Stimulated activated CD8-positive, alpha-beta memory T cell treated with anti-CD3 and anti-CD28 coated beads, Interleukin-7, amount 100 ng/mL, for 24 hours (primary cell): ENCODE measurements at places on chromosomes 6 and 20.

DNA sequence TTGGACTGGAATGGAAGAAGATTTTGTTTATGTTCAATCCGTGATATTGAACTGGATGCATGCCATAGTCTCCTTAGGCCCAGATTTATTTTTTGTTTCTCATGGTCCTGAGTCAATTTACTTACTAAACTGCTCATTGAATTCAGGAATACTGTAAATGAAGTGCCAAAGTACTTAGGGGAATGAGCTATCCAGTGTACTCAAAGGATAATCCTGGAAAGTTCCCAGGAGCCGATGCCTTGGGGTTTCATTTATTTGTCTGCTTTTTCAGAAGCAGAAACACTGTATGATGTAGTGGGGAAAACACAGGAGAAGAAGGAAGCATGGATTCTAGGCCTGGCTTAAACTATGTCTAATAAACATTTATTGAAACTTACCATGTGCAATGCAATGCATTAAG lies 56.1 kb upstream of the THEMIS start:
- DNase-seq: no peak

GRCh38 chr20:34129518-34130162 lies 17.6 kb upstream of the EIF2S2 start:
- no peak for DNase-seq

- DNase-seq: no peak
Observed at GRCh38 chr20:6053064-6053775, 640 bp downstream of the LRRN4 start.

DNA sequence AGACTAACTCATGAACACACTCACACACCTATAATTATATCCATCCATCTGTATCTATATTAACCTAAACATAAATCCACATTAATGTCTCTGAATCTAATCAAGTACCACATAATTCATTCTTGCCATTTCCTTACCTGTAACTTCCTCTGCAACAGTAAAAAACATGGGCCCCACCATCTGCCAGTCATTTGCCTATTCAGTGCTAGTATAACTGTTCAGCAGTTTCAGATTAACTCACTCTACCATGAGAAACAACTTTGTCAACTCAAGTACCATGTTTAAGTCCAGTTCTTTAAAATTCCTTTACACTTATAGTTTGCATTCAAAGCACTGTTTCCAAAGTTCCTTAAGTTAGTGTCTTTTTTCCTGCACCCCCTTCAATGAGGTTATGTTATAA lies 68.8 kb downstream of the LAMP5 start:
- DNase-seq: no peak

DNA sequence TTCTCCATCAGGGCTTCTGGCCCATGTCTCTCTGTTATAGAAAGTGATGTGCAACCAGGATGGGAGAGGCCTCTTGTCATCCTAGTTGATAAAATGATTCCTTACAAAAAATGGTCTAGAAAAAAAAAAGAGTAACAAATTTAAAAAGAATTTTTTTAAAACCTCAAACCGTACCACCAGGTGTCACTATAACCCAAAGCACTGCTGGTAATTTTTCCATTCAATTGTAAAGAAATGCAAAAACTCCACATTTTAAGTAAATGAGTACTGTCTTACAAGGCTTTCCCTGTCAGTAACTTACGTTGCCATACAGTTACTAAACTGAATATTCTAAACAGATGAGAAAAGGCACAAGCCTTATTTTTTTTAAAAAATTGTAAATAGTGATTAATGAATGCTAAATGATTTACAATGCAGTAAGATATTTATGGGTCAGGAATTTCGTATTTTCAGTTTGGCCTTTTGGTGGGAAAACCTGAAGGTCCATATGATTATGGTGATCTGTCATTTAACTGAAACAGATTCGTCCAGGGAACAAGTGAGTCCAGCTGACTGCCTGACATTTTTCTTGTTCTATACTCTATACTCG lies 95.4 kb downstream of the OGFRL1 start:
- no peak for DNase-seq

DNA sequence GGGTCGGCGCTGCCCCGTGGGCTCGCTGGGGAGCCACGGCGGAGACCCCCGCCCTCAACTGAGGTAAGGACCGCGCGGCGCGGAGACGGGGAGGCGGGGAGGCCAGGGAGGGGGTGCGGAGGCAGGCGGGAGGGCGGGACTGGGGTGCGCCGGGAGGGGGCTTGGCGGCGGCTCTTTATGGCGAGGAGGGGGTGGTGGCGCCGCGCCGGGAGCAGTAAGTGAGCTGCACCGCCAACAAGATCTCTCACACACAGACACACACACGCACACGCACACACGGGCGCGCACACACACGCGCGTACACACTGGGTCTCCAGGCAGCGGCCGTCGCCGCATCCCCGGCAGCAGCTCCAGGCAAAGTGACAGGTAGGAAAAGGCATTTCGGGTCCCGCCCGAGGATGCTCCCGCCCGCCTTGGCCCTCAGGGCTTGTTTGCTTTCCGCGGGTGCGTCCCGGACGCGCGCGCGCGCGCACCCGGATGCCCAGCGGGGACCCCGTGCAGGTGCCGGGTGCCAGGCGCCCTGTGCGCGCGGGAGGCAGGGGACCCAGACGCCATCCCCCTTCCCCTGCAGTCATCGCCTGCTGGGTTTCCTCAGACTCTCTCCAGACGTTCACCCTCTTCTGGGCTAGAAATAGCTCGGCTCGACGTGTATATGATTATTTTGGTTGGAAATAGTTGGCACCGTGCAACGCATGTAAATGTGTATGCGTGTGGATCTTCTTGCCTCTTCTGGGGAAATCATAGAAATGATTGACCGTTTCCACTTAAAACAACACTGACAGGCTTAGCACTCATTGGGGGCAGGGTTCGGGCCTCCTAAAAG lies at the start of gene PLCB4:
Gene PLCB4 (plus strand): TSS at position 247 of the 823 bp plus-strand sequence. CDS start 238,728 bp downstream, outside the sequence.
- no peak for DNase-seq

- DNase-seq: no peak
Observed at GRCh38 chr6:41720783-41721182, 14.6 kb downstream of the TFEB start.

GRCh38 chr6:31877125-31877650 lies 1.6 kb downstream of the SLC44A4 start:
- DNase-seq: no peak

DNA sequence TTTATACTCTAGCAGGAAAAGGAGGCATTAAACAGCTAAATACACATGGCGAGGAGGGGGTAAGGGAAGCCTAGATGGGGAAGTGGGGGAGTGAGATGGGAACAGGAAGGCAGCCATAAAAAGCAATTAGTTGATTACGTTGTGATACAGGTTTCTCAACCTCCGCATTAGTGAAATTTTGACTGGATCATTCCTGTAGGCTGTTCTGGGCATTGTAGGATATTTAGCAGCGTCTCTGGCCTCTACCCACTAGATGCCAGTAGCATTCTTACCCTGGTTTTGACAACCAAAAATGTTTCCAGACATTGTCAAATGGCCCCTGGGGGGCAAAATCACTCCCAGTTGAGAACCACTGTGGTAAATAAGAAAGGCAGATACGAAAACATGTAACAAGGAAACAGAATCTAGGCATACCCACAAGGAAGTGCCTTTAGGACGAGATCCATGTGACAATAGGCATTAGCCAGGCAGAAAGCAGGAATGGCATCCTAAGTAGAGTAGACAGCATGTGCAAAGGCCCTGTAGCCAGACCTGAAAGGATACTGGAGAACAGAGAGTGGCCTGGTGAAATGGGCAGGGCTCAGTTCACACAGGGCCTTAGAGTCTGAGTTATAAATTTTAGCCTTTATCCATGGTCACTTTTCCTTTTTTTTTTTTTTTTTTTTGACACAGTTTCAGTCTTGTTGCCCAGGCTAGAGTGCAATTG lies 25.8 kb upstream of the PTPN1 start:
- no peak for DNase-seq

- no peak for DNase-seq
Observed at GRCh38 chr20:4811661-4812181, 90.0 kb downstream of the PRND start.

DNA sequence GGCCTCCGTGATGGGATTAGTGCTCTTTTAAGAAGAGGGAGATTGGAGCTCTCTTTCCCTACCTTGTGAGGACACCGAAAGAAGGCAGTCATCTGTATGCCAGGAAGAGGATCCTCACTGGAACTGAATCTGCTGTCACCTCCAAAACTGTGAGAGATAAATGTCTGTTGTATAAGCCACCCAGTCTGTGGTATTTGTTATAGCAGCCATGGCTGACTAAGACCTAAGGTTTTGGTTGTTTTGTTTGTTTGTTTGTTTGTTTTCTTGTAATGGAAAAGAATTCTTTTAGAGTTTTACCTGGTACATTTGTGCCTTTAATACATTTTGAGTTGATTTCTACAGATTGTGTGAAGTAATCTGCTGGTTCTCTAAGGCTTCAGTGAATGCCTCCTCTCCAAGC lies 7.6 kb downstream of the RPP21 start:
- no peak for DNase-seq

- no peak for DNase-seq
Observed at GRCh38 chr6:41523915-41524633, 22.1 kb upstream of the FOXP4 start.

- DNase-seq: no peak
Observed at GRCh38 chr6:169072127-169073042, 181.3 kb downstream of the THBS2 start.

GRCh38 chr6:49606721-49607390 lies 29.8 kb downstream of the RHAG start:
- DNase-seq: no peak

DNA sequence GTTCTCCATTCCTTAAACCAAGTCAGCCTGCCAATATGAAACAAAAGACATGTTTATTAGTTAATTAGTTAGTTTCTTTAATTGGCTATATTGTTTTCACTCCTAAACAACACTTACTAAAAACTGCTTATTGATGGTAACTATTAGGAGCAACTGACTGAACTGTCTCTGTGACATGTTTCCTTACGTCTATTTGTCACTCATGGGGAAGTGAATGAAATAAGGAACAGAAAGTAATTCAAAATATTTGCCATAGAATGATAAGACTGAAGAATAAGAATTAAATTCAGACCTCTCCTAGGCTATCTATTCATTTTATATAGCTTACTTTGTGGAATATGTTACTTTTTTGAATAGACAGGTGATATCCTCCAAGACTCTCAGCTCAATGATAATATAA lies 217.2 kb downstream of the LAMA2 start:
- DNase-seq: no peak

DNA sequence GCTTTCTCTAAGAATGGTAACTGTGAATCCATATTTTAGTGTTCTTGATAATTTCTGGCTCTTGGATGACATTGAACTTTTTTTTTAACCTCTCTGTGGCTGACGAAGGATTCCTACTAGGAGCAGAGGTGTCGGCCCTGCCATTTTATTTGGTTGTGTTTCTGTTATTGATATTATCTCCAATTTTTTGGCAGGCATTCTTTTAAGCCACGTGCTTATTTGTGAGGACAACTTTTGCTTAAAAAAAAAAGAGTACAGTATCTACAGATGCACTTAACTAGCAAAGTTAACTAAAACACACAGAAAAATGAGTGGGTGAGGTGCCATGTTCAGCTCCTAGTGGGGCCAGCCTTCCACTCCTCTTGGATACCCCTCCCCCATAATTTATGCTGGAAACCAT lies 1.1 kb downstream of the FANCE start:
- no peak for DNase-seq

DNA sequence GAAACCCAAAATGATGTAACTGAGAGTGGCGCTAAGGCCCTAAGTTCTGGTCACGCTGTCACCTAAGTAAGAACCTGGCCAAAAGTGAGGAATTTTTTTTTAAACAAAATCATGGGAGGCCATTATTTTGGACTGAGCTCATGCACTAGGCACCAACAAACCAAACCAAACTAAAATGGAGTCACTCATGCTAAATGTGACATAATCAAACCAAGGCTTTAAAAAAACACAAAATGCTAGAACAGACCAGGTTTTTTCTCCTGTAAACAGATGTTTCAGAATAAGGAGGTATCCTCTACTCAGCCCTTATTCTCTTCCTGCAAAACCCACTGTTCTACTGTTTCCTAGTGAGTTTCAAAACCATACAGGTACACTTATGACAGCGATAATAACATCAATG lies 1.1 kb upstream of the C6orf89 start:
- DNase-seq: no peak

- DNase-seq: no peak
Observed at GRCh38 chr20:38957235-38957876, 4.8 kb upstream of the DHX35 start.

DNA sequence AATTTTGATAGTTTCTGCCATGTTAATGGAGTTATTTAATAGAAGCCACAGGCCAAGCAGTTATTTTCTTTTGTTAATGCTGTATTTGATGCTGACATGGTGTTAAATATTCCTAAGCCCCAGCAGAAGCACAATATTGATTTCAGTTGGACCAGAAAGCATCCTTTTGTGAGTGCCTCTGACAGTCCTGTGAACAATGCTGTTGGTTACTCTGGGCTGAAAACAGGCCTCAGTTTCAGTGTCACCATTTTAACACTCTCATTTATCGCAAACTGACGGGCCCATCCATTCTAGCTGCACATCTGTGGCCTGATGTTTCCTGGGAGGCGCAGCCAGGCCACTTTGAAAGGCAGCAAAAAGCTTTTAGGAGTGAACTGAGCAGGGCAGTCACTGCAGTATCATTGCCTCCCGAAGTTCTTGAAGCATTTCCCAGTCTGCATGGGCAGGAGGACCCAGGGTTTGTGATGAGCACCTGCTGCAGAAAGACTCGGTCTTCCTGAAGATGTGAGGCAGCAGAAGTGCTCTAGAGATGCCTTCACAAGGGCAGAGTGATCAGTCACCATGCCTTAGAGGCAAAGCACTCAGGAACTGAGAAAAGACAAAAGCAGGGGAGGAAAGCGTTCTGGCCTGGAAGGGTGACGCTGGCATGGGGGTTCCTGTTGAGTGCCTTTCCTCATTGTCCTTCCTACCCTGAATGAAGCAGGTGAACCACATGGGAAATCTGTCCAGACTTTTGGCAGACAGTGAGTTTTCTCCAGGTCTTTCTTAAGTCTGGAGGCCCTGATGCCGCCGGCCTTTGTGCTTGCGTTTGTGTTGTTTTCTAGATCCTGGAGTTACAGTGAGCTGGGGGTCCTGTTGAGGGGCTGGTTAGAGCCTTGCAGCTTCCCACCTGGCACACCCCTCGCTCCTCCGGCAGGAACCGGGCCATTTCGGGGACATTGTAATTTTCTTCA lies 74.0 kb downstream of the ZDHHC14 start:
- DNase-seq: no peak

- no peak for DNase-seq
Observed at GRCh38 chr6:154830771-154831170, 97.6 kb downstream of the SCAF8 start.

- DNase-seq: no peak
Observed at GRCh38 chr6:33599413-33599938, 19.4 kb upstream of the BAK1 start.

- no peak for DNase-seq
Observed at GRCh38 chr6:133368664-133369063, 127.5 kb downstream of the EYA4 start.

DNA sequence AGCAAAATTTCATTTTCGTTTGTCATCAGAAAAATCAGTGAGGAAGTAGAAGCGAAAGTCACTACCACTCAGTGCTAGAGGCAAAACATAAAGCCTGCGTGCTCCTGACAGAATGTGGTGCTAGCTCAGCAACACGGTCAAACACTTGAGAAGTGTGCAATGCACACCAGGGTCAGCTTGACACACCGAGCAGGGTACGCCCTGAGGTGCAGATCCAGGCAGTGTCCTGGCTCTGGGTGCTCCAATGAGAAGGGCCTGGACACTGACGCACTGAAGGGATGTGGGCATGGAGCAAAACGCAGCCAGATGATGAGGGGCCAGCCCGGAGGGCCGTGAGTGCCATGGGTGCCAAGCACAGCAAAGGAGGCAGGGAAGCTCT lies 5.9 kb downstream of the RNASET2 start:
- no peak for DNase-seq
